ELF-1 (cell line): ENCODE measurements at places on chromosomes 2 and 18.

- no peak for DNase-seq
Measured at GRCh38 chr18:8969639-8970390, 132.7 kb upstream of the NDUFV2 start.

DNA sequence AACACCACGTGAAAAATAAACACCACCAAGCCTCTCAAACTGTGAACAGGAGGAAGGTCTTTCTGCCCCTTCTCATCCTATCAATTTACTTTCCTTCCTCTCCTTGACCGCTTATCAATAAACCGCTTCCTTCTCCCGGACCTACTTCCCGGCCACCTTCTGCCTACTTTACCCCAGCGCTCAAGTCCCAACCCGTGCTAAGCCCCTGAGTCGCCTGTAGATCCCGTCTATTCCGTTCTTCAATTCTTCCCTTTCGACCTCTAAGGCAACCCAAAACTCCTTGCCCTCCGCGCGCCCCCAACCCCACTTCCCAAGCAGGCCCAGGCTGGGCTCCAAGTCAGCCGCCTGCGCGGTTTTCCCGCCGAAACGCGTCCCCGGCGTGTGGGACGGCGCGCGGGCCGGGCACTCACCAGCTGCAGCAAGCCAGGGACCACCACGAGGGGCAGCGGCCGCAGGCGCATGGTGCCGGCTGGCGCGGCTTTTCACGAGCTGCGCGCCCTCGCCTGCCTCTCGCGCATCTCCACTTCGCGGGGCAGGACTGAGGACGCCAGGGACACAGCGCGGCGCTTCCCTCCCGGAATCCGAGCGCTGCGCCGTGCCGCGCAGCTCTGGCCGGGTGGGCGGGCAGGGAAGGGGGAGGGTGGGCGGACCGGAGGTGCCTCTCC, at the start of gene NXPH2:
Gene NXPH2 (minus strand): TSS at position 610 of the 665 bp plus-strand sequence. CDS start 149 bp downstream, at position 461.
- DNase-seq, result peak; percentile 61

- no peak for DNase-seq
Measured at GRCh38 chr18:295756-296490, 28.1 kb upstream of the THOC1 start.

GRCh38 chr2:200302940-200303727, 3.4 kb upstream of the SPATS2L start:
- no peak for DNase-seq

- peak; percentile 73 for DNase-seq
Measured at GRCh38 chr2:151973901-151974199, 125.0 kb downstream of the CACNB4 start.

- no peak for DNase-seq
Measured at GRCh38 chr2:3491306-3491705, 28.0 kb downstream of the ADI1 start.

GRCh38 chr18:78528411-78529258, 451.0 kb upstream of the SALL3 start:
- no peak for DNase-seq

- no peak for DNase-seq
Measured at GRCh38 chr18:64318547-64318946, 169.7 kb upstream of the LINC00305 start.

GRCh38 chr18:28248653-28249052, 71.7 kb upstream of the CDH2 start:
- DNase-seq, result no peak

DNA sequence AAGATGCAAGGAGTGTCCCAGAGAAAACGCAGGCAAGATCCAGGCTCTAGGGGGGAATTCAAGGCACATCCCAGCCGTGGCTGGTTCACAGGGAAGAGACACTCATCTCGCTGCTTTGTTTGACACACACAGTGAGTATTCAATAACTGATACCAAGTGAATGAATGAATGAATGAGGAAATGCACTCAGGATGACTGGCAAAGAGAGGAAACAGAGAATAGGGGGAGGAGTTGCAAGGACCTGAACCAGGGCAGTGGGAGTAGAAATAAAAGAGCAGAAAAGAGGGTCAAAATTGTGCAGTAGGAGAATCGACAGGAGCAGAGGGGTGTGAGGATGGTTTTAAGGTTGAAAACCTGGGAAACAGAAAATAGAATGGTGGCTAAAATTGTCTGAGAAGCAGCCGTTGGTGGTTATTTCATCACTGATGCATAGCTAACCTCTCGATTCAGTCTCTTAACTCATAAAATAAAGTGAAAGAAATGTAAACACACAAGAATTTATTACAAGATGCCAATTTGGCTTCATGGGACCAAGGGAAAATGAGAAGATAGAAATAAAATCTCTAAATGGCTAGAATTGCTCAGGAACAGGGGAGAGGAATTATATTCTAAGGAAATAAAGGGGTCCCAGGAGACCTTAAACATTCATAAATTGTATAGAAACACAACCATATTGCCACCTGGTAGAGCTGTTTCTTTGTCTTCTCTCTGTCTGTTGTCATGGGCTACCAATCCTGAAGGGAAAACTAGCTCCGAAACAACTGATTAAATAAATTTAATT, 63.9 kb upstream of the PHLPP1 start:
- no peak for DNase-seq

DNA sequence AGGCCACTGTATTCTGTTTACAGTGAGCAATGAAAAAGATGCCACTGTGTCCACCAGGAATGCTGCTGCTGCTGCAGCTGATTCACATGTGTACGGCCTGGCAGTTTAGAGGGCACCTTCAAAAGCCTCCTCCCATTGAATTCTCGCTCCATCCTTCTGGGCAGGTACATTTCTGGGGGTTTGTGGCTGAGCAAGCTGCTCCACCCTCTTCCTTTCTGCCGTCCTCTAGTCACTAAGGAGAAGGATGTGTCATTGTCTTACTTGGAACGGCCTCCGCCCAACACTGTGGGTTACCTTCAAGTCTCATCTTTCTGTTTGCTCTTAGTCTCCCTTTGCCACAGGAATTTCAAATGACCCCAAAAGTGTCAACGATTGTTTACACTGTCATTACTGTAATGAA, 182.0 kb downstream of the ZBTB7C start:
- DNase-seq, result no peak

DNA sequence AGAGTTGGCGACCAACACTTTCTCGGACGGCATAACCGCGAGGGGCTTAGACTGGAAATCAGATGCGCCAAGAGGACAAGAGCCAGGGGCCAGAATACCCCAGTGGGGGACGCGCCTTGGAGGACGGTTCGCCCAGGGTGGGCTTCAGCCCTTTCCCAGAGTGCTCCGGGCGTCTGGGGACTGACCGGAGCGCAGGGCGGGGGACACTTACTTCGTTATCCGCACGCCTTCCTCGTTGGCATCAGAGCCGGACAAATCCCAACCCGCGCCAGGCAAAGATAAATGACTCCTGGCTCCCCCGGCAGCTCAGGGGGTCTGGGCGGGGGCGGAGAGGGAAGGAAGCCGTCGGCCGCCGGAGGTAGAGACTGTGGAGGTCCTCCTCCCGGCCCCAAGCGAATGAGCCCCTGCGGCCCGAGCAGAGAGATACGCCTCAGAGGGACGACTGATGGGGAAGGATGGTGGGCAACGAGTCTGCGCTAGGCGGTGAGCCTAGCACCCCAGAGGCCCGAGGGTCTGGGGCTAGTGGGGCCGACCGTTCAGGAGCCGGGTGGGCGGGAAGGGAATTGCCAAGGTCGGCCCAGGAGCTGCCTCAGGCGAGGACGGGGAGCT, 4.7 kb upstream of the SATB2 start:
- peak; percentile 27 for DNase-seq

DNA sequence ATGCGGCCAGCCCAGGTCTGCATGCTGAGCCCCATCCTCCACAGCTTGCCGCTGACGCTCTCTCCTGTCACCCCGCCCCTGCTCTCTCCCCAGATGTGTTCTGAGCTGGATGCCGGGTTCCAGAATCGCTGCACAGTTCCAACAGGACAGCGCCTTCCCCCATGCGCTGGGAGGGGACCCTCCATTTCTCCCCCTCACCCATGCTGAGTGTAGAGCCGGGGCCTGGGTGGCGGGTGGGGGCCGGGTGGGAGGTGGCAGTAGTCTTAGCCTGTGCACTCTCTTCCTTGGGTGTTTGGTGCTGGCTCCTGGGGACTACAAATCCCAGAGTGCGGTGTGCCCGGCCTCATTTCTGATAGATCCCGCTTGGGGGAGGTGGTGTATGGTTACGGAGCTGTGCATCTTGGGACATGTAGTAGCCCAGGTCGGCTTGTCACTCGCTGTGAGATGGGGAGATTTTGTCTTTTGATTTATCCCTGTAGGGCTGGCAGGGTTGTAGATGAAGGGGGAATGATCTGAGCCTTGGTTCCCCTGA, 6.8 kb downstream of the DNAJB2 start:
- DNase-seq, result peak; percentile 63
